Motor neuron (in vitro differentiated cells): ENCODE measurements at places on chromosomes 16 and 17. TPM values are rescaled to one million over a fixed set of nuclear protein-coding genes. Genes with fewer than 3 reads are reported as not detected.

TP53TG3 gene
- total RNA-seq = 0.14 TPM in 1 of 2 replicates, not detected in the other

NPIPB6 gene
- total RNA-seq = 0.73 and 0.88 TPM in 2 replicates

PRDM7 gene
- total RNA-seq = 0.16 and 0.31 TPM in 2 replicates

CBX4 gene
- 35.2 and 37.7 TPM in 2 replicates for total RNA-seq

SLC38A8 gene
- total RNA-seq = 1.9 and 2.9 TPM in 2 replicates

PRCD gene
- 1.0 and 2.6 TPM in 2 replicates for total RNA-seq

CCT6B gene
- 8.8 and 9.0 TPM in 2 replicates for total RNA-seq

DNA sequence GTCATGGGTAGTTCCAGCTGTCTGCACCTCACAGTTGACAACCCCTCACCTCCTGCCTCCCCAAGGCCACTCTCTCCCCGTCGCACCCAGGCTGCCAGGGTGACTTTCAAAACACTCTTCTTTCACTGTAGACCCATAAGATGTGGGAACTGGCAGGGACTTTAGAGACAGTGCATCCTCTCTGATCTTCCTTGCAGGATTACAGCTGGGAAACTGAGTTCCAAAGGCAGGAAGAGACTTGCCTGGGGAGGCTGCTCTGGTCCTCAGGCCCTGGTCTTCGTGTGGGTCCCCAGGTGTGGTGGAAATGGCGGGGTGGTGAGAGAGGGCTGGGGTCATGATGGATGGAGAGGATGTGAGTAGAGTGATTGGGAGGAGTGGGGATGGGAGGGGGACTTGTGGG, 21.9 kb upstream of the NKD1 start:
- no peak for ATAC-seq

GRCh38 chr16:75703306-75703705, 2.0 kb upstream of the DUXB start:
- no peak for ATAC-seq

DNA sequence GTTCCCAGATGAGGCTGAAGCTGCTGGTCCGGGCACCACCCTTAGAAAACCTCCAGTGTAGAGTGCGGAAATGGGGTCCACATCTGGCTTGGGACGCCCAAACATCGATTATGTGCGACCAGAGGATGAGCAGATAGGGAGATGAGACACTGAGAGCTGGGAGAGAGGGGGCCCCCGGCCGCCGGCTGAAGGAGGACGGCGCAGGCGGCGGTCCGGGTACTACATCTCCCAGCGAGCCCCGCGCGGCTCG, 182 bp upstream of the SPECC1 start:
- no peak for ATAC-seq

DNA sequence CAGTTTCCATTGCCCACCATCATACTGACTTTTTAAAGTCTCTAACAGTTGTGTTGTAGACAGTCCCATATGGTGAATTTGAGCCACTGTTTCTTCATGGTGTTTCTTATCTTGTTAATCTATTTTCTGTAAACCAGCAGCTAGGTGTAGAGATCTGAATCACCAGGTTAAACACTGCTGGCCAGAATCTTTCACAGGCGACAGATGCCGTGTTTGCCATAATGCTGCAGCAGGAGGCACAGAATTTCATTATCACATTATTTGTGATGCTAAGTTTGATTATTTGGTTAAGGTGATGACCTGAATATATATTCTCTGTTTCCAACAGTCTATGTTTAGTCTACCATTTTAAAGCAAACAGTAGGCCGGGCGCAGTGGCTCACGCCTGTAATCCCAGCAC, 11.5 kb upstream of the CNGB1 start:
- ATAC-seq = no peak

GRCh38 chr16:72493716-72494415, 321.9 kb upstream of the PMFBP1 start:
- no peak for ATAC-seq

- no peak for ATAC-seq
Observed at GRCh38 chr16:21713549-21714368, 50.0 kb downstream of the OTOA start.

DNA sequence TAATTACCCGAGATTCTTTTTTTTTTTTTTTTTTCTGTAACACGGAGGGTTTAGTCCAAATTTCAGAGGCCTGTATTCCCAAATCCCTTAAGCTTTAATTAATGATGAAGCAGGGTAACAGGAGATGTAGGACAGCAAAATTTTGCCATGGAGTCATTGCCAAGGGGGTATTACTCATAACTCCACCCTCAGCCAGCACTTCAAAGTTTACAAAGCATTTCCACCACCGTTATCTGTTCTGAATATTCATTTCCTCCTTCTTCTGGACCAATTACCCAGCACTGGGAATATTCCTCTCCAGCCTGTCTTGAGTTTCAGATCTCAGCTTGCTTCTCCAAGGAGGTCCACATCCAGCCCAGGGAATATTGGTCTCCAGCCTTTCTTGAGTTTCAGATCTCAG, 747.5 kb upstream of the EEF2KMT start:
- no peak for ATAC-seq

- peak; percentile 37 for ATAC-seq
Observed at GRCh38 chr17:8466873-8467272, 31.2 kb downstream of the NDEL1 start.

DNA sequence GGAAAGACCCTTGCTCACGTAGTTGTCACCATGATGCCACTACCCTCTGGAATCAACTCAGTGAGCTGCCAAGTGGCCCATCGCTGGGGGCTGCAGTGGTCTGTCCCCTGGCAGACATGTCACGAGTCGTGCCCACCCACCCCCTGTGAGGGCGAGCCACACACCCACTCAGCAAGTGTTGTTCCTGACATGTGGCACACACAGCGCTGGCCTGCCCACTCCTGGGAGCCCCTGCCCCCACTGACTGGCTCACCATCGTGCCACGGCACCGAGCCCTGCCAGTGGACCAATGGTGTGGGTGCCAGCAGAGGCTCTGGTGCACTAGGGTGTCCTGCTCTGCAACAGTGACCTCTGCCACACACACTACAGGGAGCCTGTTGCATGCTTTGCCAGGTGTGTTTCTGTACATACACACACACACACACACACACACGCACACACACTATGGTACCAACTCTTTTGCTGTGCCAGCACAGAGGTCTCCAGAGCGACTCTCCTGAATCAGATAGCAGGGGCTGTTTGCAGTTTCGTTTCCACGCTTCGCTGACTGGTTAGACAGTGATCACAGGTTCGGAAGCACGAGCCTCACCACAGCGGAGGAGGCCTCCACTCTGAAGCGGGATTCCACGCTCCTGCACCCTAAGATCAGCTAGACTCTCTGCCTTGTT, 7.7 kb downstream of the RTN4RL1 start:
- no peak for ATAC-seq

GRCh38 chr17:74226252-74226651, 12.9 kb downstream of the TTYH2 start:
- ATAC-seq = no peak

GRCh38 chr17:52036416-52036815, 122.1 kb downstream of the CA10 start:
- ATAC-seq = no peak
